ENCODE measurements at places on chromosomes 1 and 21.
A peak's percentile ranks its signal among the peaks of the same experiment; 100 is the strongest.

DNA sequence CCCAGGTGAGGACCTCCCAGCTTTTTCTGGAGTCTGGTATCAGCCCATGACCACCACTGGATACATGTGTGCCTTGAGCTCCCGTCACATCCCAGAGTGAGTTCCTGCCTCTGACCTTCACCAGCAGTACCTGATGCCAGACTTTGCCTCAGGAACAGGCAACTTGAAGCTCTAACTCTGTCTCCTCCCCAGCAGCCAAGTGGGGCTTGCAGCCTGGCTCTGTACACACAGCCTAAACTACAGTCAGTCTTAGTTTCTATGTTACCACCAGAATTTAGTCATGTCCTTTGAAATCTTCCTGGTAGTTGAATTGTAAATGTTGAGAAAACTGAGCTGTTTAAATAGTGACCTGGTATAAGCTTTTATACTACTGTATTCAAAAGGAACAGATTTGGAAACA lies 206.5 kb downstream of the LRRC40 start:
- no peak for DNase-seq

- DNase-seq, result no peak
Observed at GRCh38 chr1:167360120-167360519, 139.4 kb downstream of the POU2F1 start.

GRCh38 chr1:112636056-112636455 lies 16.4 kb downstream of the CAPZA1 start:
- DNase-seq, result no peak

DNA sequence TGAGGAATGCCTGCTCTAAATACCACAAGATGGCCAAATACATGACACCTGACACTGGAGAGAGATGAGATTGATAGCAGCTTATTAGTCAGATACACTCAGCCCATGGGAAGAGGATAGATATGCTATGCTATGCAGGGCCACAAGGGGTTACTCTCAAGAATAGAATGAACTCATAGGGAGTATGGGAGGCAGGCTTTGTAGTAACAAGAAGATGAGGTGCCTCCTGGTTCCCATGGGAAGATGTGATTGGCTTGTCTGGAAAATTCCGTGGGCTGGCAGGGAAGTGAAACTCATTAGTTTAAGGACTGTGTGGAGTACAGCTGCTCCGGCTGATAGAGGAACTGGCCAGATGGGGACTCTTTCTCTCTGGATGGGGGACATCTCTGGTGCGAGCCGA lies 16.5 kb downstream of the CCDC30 start:
- peak; percentile 29 for DNase-seq

- DNase-seq, result peak; percentile 52
Observed at GRCh38 chr1:23483321-23484252, at the start of gene ASAP3. Gene ASAP3 (minus strand): TSS chr1:23484179. CDS start chr1:23484133, 46 bp downstream.

DNA sequence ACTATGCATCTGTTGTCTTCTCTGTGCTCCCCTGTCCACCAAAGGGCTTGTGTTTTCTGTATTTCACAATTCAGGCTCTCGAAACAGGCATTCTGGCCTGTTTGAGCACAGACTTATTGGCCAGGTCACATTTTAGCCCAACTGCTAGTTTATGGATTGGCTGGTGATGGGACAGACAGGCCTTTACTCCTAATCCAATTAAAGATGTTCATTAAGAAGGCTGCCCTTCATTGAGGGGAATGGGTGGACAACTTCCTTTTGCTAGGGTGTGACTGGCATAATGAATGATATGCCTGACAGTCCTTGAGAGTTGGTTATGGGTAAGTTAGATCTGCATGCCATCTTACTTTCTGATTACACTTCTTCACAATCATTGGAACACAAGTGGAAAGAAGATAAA lies 86.4 kb downstream of the LTN1 start:
- no peak for DNase-seq

DNA sequence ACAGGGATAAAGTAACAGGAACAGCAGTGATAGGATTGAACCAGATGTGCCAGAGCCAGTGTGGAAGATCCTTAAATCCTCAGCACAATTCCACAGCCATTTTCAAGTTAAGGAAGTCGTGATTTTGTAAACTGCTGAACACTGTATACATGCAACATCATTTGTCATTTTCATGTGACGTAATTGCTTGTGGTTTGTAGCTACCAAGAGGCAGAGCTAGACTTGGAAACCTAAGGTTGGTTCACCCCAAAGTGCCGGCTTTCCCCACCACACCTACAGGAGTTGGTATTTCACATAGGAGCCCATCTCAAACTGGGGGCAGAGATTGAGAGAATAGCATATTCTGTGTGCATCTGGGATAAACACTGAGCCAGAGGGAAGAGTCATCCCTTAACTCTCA lies 113.9 kb downstream of the CAPN8 start:
- DNase-seq, result no peak

DNA sequence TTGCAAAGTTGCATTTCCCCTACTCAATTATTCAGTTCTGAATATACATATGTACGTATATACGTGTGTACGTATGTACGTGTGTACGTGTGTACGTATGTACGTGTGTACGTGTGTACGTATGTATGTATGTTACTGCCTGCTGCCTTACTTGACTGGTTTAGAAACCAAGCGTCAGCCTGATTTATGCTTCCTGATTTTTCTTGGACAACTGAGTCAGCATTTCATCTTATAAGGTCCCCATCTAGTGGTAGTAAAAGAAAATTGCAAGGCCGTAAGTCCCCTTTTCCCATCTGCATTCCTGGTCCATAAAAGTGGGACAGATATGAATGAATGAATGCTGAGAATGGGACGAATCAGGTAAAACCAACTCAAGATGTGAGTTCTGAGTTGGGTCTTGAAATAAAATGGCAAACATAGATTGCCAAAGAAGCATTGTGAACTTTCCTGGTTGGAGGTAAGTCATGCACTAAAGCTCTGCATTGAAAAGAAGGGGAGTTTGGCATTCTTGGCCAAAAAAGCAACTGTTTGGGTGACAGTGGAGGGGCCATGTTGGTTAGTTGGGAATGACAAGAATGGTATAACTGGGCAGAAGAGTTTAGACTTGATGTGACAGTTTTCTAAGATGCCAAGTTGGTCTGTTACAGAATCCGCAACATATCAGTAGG lies 76.4 kb upstream of the DNAH14 start:
- peak; percentile 60 for DNase-seq

DNA sequence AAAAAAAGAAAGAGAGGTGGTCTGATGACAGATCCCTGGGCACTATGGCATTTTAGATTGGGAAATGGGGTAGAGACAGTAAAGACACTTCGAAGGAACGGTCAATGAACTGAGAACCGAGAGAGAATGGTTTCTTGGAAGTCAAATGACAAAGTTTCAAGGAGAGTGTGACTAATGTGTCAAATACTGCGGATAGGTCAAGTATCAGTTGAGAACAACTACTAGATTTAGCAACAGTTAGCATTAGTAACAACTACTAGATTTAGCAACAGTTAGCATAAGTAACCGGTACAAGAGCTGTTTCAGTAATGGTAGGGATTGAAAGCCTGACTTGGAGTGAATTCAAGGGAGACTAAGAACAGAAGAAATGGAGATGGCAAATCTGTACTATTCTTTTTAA lies 35.0 kb downstream of the UROD start:
- DNase-seq, result no peak

DNA sequence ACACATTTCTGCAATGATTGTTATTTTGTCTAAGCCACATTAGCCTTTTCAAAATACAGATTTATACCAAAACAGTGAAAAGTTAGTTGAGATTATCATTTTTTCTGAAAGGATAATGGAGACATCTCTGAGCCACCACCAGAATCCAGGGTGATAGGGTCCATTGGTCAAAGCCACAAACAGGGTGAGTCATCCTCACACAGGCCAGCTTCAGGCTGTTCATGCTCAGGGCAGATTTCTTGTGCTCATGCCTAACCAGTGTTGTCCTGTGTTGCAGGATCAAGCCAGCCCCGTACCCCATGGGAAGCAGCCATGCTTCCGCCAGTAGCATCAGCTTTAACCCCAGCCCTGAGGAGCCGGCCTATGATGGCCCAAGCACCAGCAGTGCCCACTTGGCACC lies 13.4 kb downstream of the ELOA start:
- DNase-seq, result no peak

GRCh38 chr1:153677718-153678518 lies 570 bp upstream of the NPR1 start:
- DNase-seq, result peak; percentile 26

GRCh38 chr1:152023221-152023620 lies 13.6 kb downstream of the S100A11 start:
- DNase-seq, result no peak

DNA sequence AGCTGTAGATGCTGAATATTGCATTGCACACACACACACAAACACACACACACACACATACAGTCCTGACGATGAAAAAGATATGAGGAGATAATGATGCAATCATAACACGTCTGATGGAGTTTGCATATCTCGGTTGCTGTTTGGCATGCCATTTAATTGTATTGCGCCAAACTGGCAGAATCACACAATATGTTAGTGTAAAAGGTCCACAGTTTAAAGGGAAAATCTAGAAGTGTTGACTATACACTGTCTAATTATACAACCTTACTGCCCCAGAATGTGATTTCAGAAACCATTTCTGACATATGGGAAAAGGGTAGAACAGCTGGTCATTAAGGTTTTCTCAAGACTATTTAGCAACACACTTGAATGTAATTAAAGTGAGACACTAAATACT lies 123.7 kb upstream of the PROX1 start:
- no peak for DNase-seq

DNA sequence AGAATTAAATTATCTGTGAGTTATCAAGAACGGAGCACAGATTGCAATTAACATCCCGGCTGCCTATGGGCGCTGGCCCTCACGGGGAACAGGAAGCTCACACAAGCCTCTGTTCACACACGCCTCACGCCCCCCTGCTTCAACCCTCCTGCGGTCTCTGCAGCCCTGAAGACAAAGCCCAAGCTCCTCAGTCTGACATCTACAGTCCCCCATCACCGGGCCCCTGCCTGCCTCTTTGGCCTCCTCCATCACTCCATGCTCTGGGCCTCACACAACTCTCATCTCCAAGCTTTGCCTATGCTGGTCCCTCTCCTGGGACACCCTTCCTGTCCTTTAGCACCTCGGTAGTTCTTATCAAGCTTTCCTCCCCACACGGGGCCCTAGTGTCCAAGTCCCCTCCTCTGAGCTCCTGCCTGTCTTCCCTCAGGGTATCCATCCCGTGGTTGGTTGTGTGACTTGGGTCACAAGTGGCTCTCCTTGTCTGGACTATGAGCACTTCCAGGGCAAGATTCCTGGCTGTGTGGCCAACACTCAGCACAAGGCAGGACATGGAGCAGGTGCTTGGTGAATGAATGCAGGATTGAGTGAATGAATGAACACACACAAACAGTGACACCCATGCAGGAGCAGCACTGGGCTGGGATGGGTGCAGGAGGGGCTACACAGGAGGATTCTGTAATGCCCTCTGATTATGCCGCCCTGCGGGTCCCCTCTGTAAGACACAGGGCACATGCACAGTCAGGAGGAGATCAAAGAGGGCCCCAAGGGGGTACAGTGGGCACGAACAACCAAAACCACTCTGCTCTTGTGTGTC lies 116.1 kb downstream of the DMRTB1 start:
- no peak for DNase-seq

DNA sequence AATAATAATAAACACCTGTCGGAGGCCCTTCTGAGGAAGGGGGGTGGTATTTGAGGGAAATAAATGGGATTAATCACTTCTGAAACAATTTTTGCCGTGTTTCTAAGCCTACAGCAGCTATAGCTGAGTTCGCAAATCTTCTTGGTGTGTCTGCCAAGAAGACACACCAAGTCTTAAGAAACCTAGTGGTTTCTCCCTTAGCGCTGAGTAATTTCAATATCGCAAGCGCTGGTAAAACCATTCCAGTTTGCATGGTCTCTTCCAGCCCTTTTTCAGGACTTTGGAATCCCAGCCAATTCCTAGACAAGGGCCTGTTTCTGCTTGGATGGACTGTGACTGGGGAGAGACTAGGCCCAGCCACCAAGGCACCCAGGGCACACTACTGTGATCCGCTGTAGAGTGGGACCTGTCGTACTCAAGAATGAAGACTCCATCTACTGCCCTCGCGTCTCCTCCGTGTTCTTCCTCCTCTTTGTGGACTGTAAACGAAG lies 7.5 kb upstream of the LHX8 start:
- DNase-seq, result no peak

DNA sequence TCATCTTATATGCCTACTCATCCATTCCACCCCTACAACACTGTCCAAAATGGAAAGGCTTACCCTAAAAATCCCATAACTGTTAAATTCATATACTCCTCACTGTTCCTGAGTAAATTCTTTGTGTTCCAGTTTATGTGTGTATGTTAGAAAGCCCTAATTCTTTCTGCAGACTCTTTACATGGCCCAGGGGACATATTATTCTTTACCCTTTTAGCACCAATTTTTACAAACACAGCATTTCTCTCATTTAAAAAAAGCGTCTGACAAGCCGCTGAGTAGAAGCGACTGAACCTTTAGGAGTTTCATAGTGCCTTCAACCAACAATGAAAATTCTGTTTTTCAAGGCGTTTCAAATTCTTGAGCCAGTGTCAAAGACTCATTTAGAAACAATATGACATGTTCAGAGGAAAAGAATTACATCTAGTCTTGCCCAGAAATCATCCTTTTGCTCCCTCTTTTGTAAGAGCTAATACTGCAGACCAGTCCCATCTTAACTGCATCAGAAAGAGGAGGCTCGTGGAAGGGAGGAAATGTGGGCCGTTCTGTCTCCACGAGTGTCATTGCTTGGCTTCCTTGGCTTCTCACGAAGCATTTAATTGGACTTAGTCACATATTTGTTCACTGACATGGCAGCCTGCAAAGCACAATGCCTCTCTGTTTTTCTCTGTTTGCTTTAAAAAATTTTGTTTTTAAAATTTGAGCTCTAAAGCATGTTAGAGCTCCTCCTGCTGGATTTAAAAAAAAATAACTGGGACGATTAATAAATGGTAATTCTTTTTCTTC lies 21.3 kb upstream of the C1orf105 start:
- DNase-seq, result peak; percentile 88

DNA sequence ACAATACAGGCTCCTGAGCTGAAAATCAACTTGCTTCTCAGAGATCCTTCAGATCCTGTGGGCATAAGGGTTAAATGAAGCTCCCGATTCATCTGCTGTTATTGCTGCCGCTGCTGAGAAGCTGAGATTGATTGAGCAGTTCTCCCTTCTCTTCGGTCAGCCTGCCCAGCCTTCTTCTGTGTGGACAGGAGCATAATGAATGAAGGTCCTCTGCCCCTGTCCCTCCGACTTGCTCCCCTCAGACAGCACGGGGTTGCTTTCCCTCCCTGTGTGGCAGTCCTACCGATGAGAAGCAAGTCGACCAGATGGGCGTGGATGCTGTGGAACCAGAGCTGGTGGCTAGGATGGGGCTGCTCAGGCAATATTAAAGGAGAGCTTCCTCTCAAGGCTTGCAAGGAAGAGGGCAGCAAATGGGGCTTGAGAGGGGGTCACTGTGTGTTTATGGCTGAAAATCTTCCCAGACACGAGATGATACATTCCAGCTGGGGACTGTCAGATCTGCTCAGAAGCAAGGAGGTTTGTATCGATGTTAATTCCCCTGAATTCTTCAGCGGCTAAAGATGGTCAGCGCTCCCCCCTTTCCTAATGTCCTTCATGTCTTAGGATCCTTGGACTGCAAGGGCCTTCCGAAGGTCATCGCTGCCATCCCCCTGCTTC lies 63.9 kb upstream of the GOLT1A start:
- no peak for DNase-seq

GRCh38 chr1:47992720-47993415 lies 4.3 kb downstream of the TRABD2B start:
- DNase-seq, result peak; percentile 74

- DNase-seq, result no peak
Observed at GRCh38 chr1:94701796-94702441, 118.2 kb upstream of the SLC44A3 start.

GRCh38 chr1:34378968-34379856 lies 202.5 kb downstream of the C1orf94 start:
- no peak for DNase-seq

All from SJCRH30 (cell line).